ENCODE measurements at places on chromosomes 1 and 21.

DNA sequence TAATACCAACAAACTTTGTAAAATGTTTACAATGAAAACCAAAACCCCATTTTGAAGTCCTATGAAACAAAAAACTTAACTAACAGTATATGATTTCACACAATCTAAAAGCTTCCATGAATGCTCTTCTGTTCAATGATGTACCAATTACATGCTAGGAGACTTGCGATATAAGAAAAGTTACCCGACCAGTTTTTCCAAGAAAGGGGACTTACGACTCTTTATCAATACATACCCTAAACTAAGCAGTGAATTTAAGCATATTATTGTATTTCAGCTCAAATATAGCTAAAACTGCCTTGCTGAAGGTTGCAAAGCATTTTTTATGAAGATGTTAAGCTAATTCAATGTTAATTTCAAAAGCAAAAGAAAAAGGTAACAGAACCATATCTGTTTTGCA is 15.6 kb downstream of the SSX2IP start:
- DNase-seq, result no peak

DNA sequence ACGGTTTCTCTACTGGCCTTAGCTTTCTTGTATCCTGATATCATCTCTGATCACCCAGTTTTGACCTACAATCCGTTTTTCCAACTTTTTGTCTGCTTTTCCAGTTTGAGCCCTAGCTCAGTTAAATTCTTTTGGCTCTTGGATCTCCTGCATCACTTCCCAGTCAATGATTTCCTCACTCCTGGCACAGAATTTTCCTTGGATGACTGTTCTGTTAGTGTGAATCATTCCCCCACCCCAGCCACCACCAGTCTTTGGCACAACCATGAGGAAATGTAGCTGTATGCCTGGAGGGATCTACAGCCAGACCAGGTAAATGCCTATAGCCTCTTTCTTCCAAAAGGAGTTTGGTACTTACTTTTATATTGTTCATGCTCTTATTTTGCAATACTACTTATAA is 187.2 kb upstream of the PTGFR start:
- DNase-seq, result no peak

DNA sequence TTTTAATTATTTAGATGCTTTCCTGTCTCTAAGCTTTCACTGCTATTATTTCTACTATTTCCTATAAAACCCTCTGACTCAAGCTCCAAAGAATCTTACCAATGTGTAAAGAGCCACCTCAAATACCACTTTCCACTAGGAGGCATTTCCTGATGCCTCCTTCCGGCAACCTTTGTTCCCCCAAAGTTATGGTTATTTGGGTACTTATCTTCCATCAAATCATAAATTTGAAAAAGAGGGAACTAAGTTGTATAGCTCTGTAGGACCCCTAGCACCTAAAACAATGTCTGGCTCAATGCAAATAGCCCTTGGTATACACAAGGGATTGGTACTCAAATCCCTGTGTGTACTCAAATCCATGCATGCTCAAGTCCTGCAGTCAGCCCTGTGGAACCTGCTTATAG is 79.6 kb downstream of the NME7 start:
- DNase-seq, result no peak

DNA sequence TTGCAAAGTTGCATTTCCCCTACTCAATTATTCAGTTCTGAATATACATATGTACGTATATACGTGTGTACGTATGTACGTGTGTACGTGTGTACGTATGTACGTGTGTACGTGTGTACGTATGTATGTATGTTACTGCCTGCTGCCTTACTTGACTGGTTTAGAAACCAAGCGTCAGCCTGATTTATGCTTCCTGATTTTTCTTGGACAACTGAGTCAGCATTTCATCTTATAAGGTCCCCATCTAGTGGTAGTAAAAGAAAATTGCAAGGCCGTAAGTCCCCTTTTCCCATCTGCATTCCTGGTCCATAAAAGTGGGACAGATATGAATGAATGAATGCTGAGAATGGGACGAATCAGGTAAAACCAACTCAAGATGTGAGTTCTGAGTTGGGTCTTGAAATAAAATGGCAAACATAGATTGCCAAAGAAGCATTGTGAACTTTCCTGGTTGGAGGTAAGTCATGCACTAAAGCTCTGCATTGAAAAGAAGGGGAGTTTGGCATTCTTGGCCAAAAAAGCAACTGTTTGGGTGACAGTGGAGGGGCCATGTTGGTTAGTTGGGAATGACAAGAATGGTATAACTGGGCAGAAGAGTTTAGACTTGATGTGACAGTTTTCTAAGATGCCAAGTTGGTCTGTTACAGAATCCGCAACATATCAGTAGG is 76.4 kb upstream of the DNAH14 start:
- DNase-seq, result peak; percentile 34

- no peak for DNase-seq
These were observed 75.1 kb downstream of the ZSCAN20 start for GRCh38 chr1:33547576-33547975.

GRCh38 chr1:110727246-110727645 is 52.5 kb upstream of the KCNA3 start:
- no peak for DNase-seq

DNA sequence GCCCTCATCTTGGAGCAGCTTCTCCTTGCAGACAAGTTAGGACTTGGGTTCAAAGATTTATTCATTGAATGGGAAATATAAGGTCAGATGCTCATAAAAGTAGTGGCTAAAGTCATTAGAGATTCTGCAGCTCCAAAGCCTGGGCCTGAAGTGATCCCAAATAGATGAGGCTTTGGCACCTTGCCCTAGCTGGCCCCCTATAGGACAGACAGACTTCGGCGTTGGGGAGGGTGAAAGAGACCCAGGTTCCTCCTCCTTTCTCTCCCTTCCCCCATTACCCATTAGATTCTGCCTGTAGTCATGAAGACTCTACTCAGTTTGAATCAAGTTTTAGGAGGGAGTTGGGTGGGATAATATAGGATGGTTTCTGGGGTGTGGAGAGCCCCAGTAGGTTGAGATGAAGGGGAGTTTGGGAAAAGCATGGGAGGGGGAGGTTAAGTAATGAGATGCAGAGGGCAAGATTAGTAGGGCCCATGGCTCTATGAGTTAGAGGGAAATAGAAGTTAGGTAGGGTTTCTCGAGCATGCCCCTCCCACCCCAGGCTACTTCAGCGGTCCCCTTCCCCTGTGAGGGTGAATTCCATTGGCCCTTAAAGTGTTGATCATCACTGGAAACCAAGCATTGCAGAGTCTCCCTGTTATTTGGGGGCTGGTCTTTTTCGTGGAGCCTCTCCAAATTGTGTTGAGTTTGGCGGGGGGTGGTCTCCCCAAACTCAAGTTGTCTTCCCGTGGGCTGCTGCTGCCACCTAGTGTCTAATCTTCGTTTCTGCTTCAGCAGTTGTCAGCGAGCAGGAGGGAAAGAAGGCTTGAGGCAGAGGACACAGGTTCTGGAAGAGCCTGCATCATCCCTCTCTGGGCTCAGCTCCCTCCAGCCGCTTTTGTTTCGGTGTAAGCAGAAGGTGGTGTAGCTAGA is 2.1 kb upstream of the AHDC1 start:
- DNase-seq, result peak; percentile 30

- peak; percentile 83 for DNase-seq
These were observed 13.0 kb upstream of the KCNC4 start for GRCh38 chr1:110196917-110197765.

GRCh38 chr1:19656780-19657466 is 7.8 kb upstream of the HTR6 start:
- DNase-seq, result no peak

DNA sequence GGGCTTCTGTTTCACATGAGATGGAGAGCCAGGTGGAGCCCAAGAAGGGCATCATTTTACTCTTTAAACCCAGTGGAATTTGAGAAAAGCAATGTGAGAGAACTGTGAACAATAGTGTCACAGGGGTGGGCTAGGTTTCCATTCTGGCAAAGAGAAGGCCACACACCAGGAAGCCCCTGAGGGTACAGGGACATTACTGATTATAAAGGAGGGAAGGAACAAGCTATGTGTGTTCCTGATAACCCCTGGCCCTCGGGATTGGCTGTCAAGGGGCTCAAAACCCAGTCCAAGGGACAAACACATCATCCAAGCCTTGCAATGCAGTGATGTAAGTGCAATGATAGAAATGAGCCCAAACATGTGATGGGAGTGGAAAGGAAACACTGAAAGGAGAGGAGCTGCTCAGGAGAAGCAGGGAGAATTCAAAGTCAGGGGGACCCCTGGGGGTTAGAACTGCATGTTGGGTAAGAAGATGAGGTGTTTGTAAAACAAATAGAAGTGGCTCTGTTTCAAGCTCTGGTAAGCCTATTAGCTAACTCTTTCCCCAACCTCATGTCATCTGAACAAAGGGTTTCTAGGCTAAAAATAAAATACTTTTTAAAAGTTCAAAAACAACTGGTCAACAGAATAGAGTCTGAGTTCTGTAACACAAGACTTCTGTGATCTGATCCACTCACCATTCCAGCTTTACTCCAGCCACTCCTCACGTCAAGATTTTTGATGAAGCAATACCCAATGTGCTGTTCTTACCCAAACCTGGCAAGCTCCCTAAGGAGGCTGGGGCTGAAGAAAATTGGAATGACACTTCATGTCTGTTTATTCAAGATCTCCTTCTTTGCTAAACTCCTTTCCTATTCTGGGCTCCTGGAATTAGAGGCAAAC is 51.1 kb upstream of the IL12RB2 start:
- no peak for DNase-seq

DNA sequence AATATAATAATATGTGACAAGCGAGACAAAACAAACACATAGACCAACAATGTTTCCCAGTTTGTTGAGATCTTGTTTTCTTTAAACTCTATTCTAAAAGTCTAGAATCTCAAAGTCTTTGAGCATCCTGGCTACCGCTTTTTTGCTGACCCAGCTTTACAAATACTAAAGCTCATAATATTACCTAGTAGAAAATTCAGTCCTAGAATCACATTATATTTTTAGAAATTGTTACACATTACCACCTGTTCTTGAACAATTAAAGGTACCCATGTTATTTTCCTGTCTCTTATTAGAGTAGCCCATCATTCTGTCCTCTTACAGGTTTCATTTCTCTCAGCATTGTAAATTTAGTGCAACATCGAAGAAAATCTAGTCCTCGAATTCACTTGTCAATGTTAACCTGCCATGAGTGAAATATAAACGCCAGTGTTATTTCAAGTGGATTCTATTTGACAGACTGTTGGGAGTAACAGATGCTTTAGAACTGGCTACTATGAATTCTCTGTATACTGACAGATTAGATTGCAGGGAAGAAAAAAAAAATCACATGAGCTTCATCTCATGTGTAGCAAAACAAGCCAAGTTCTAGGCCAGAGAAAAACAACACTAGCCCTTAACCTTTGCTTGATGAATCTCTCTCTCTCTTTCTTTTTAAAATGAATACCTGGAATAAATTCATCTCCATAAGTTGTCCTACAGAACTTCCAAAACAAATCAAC is 851.2 kb upstream of the ADAMTS5 start:
- DNase-seq, result no peak

DNA sequence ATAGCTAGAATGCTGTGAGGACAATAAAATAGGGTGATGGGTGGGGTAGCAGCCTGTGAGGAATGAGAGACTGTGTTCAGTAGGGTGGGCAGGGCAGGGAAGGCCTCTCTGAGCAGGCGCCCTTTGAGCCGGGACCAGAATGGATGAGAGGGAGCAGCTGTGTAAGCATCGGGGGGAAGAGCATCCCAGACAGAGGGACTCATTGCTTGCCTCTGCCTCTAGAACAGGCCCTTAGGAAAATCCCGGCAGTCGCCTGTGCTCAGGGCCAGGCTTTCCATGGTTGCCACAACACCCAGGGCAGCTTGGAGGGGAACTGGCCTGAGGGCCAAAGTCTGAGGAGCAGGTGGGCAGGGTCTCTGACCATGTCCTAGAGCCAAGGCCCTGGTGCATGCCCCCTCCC is 774 bp downstream of the SLC2A7 start:
- DNase-seq, result peak; percentile 83

- DNase-seq, result no peak
These were observed 68.0 kb upstream of the CXADR start for GRCh38 chr21:17444828-17445227.

- no peak for DNase-seq
These were observed 23.8 kb downstream of the EPHA10 start for GRCh38 chr1:37741130-37741529.

- DNase-seq, result no peak
These were observed 77.6 kb downstream of the DUSP10 start for GRCh38 chr1:221664253-221664652.
